EH (cell line): ENCODE measurements at places on chromosomes 3 and 15.

GRCh38 chr3:110067527-110067926, 730.2 kb upstream of the DPPA4 start:
- no peak for DNase-seq

DNA sequence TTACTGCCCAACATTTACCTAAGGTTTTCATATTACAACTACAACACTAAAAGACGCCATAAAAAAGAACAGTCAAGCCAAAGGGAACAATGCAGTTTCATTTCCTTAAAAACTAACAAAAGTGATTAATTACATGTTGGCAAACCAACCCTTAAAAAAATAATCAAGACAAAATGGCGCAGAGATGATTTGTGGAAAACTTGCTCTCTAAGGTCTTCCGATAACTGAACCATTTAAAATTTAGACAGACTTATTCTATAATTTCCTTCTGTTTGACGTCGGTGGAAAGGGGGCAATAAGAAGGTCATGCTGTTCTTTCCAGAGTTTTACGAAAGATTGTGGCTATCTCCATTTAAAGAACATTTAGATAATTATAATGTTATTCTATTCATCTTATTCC, 87.6 kb downstream of the RYK start:
- no peak for DNase-seq

DNA sequence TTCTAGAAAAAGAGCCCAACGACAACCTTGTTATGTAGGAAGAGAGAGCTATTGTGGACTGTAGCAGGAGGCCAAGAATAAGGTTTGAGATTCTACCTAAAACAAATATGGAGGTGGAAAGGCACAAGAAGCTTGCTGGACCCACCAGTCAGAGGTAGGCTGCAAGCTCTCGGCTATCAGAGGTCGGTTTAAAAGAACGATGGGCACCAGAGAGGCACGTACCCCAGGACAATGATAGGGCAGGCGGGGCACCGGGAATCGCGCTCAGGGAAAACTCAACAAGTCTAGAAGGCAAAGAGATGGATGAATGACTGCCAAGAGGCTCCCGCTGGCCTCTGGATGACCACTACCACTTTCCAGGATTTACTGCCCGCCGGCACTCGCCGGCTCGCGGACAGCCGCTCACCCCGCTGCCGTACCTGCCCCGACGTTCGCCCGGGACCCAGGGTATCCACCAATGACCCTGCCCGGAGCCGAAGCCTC, 1.1 kb downstream of the HDGFL3 start:
- DNase-seq, result peak; percentile 25

DNA sequence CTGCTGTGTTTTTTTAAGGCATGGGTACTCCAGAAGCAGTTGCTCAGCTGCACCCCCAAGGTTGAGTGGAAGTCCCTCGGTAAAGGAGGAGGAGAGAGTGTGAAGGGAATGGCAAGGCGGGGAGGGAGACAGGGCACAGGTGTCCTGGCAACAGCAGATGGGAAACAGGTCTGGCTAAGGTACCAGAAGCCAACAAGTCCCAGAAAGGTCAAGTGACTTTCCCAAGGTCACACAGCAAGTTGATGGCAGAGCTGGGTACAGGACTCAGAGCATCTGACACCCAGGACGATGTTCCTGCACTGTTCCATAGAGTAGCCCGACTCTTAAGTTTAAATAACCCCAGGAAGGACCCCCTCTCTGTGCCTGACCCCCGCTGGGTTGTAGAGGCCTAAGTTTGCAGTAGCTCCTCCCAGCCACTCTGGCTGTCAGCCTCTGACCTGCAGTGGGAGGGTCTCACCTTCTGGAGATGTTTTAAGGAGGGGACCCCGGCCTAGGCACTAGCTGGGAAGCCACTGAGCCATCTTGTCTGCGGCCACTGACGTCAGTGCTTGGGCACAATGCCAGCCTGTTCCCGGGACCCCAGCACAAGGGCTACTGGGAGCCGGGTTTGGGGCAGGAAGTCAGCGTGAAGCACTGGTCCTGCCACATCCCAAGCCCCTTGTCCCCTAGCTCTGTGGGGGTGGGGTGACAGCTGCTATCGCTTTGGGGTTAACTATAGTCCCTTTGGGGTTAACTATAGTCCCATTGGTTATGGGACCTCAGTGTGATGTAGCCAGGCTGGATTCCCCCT, 10.5 kb downstream of the CSK start:
- no peak for DNase-seq

GRCh38 chr3:63674586-63674985, 22.1 kb downstream of the SNTN start:
- no peak for DNase-seq

DNA sequence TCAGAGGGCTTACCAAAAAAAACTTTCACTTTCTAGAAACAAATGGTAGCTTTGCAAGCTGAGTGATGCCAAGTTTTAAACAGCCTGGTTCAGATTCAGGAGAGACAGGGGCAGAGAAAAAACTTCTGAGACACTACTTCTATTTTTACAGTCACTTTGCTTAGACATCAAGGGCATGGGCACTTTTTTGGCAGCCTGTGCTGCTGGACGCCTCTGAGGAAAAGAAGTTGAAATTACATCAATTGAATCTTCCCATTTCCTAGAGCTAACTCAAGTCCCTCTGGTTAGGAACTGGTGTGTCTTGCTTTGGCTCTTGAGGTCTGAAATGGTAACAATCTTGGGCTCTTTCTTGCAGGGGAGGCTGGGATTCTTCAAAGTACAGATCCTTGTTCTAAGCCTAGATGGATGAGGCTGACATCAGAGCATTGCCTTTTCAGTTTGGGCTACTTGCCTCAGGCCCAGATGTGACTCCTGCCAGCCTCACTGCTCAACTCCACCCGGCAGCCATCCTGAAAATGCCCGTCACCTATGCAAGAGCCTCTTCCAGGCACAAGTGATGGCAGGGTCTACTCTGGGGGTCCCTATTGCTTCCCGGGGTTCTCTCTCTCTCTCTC, 357.5 kb downstream of the FOXP1 start:
- no peak for DNase-seq

DNA sequence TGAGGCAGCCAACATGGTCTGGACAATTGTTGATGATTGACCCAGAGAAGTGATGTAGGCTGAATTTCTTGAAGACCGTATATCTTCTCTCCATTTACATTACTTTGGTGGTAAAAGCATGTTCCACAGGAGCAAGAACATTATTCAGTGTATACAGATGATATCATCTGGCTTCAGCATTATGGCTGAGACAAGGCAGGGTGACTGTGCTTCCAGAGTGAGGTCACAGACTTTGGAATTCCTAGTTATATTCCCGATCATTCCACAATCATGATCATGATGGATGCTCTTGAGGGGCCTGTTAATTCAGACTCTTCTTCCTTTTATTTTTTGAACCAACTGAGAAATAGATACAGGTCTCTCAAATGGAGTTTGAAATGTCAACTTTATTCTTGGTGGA, 19.0 kb downstream of the PLS1 start:
- DNase-seq, result peak; percentile 2

DNA sequence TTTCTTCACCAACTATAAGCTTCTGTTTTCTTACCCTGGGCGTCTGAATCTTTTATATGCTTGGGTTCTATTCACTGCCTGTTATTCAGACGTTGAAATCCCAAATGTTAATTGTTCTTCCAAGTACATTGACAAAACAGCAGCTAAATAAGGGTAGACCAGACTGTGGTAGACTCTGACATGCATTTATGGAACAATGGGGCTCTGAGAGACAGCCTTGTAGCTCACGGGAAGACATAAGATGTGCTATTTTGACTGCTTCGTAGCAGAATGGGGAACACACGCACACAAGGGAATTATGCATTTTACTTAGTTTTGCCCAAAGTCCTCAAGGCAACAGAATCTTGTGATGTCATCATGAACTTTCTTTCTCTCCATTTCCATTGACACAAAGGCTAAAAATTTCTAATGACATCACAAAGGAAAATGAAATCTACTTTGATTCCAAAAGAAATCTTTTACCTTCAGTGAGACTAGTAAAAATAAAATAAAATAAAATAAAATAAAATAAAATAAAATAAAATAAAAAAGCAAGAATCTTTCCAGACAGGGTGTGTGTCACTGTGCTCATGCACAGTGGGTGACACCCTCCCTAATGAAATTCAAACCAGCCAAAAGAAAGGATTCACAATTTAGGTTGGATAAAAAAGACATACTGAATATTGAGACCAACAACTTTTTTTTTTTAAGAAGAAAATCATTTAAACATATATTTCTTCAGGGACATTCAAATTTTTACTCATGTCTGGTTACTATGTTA, 346.6 kb downstream of the ZBTB20 start:
- no peak for DNase-seq

DNA sequence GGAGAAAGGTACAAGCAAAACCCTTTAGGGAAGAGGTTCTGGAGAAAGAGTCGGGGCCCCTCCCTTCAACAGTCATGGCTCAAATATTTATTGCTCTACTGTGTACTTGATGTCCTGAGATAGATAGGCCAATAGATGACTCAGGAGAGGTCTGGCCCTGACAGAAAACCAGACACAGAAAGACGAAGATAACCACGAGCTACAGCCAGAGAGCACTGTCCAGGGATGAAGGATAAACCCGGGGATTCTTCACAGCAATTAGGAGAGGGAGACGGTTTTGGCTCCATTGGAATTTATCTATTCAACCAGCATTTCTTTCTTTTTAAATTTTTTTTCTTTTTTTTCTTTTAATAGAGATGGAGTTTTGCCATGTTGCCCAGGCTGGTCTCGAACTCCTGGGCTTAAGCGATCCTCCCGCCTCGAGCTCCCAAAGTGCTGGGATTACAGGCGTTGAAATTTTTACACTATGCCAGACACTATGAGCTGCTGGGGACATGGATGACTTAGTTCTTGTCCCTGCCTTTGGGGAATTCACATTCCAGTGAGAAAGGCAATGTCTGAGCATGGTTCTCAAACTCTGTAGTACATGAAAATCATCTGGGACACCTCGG, 4.6 kb upstream of the CIDEC start:
- peak; percentile 95 for DNase-seq

DNA sequence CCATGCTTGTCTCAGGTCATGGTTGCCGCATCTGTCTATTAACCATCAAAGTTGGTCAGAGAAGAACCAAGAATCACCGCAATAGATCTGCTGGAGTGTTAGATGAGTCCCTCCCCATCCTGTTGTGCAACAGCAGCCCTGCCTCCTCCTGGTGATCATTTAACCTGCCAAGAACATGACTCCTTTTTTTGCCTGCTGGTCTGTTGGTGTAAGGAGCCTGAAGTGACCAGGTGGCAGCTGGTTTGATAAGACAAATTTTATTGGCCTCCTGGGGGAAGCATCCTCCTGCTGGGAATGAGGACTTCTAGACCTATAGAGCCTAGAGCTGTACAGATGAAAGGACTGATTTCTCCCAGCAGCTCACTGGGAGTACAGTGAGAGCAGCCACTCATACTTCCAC, 43.5 kb upstream of the RAF1 start:
- DNase-seq, result peak; percentile 21

- DNase-seq, result no peak
These were observed 118.0 kb upstream of the DPH6 start for GRCh38 chr15:35663956-35664355.
